Breast epithelium (tissue), 4 donors: ENCODE measurements at places on chromosomes 2 and 18.

GRCh38 chr2:55883829-55884228 lies 39.8 kb downstream of the EFEMP1 start:
- DNase-seq = no peak

DNA sequence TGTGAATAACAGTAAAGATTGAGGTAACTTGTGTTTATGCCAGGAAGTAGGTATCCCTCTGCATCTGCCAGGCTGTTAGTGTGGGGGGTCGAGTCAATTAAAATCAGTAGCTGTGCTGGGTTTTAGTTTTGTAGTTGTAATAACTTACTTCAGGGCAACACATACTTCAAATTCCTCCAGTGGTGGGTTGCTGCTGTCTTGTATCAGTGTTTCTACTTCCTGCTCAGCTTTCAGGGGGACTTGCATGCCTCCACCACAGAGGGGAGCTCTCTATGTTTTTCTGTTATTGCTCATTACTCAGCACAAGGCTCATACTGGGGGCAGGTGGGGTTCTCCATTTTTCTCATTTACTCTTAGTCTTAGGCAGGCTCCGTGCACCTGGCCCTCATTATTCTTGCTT lies 136.8 kb downstream of the CAPN13 start:
- no peak for DNase-seq

DNA sequence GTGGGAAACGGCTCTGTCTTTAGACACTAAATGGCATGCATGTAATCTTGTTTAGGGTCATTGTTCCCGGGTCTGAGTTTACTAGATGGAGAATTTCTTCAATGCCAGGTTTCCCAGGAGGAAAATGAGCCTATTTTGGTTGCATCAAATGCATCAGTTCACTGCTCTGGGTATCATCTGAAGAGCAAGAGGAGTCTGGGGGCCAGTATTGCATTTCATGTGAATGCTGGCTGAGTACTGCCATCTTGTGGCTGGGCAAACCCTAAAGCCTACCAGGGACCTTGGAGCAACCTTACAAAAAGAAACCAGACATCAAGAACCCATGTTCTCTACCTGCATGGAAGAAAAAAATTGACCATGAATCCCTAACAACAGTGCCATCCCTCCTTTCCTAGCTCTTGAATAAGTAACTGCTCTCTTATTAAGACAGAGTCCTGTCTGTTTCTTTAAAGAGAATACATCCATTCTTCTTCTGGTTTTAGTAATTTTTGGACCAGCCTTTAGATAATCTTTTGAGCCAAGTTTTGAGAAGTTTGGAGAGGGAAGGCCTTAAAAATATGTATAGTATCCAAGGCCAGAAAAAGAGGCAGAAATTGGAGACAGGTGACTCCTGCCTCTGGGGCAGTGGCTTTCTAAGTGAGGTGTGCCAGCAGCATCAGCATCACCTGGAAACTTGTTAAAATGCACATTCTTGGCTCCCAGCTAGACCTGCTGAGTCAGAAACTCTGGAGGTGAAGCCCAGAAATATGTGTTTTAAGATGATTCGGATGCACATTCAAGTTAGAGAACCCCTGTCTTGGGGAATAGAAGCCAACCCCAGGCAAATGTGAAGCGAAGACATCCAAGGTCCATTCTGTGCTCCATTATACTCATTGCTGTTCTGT lies 261.0 kb upstream of the CXCR4 start:
- peak; percentile 30 for DNase-seq

DNA sequence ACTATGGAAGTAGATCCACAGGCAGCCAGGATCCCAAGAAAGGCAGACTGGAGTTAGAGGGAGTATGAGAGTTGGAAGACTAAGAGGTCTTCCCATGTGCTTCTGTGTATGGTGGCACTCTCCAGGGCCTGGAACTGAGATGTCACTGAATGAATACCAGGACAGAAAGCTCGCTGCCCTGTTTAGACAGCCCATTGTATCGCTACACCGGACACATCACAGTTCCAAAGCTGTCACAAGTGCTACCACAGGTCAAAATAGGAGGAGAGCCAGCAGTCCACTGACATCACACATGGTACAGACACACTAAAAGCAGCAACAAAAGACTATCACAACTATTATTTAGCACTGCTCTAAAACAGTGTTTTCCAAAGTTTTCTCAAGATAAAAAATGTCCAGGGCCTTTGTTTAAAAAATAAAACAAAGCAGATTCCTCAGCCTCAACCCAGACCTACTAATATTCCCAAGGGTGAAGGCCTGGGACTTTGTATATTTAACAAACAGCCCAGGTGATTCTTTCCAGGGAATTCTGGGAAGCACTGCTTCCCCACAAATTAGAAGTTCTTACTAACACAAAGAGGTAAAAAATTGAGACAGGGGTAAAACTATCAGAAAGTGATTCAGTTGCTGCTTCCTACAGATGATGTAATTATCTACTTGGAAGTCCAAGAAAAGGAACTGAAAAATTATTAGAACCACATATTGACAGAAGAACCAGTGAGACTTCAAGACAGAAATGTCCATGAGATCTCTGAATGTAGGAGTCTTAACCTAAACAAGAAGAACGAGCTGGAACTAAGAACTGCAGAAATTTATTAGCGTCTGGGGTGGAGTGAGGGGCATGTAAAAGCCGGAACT lies 116.0 kb downstream of the DTNB start:
- no peak for DNase-seq

- DNase-seq = no peak
Observed at GRCh38 chr18:63604791-63605567, 17.8 kb downstream of the SERPINB13 start.

- DNase-seq = no peak
Observed at GRCh38 chr18:62663731-62664336, 51.5 kb upstream of the PHLPP1 start.

DNA sequence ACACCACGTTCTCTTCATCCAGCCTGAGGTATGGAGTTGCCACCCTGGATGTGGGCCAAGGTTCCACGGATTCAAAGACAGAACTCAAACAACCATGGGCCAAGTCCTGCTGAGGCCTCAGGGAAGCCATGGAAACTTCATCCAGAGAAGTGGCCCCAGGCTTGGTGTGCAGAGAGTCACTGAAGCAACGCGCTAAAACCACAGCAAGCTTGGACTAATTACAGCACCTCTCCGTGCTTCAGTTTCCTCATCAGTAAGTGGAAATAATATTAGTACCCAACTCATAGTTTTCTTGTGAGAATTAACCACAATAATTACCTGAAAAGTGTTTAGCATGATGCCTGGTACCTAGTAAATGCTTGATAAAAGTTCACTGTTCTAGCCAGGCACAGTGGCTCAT lies 19.2 kb upstream of the AP1S3 start:
- DNase-seq = no peak

DNA sequence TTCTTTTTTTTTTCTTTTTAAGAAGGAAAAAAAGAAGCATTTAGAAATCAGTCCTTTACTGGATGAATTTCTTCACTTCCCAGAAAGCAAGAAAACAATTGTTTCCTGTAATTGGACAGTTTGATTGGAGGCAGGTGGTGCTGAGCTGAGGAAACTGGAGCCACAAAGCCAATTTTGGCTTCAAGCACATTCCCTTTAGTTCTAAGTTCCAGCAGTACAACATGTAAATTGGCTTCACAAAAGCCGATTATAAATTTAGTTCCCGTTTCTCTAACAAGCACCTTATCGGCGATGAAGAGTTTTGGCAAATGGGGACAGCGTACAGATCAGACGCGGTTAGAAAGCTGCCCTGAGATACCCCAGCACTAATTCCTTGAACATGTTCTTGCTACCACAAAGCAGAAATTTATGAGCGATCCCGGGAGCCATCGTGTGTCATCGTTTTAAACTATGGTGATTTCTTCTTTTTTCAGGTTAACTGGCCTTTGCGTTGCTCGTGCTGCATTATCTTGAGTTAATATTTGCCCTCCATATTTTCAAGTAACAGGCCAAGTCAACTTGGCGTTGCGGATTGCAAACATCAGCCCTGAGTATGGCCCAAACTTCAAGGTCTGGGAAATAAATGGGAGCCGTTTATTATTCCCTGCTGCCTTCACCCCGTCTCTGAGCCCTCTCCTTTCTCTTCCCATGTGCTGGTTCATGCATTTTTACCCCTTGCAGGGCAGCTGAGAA lies 190.4 kb upstream of the ID2 start:
- no peak for DNase-seq

DNA sequence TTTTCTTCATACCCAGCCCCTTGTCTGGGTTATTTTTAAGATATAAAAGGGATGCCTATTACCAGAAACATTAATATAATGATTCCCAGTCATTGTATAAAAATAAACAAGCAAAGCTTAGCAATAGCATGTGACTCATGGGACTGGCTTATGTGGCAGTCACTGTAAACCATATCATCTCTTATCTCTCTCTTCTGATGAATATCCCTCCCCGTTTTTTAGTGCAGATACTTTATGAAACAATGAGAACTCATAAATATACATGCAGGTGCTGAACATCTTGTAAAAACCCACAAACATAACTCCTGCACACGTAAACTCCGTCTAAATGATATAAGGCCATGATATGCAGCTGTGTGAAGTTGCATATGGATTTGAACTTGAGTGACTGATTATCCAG lies 154.9 kb downstream of the MGAT5 start:
- DNase-seq = no peak

- no peak for DNase-seq
Observed at GRCh38 chr2:214481204-214481603, 70.3 kb downstream of the VWC2L start.

- no peak for DNase-seq
Observed at GRCh38 chr2:195304310-195304709, 352.7 kb upstream of the SLC39A10 start.

GRCh38 chr2:190409616-190410015 lies 1.5 kb downstream of the MFSD6 start:
- DNase-seq = no peak

DNA sequence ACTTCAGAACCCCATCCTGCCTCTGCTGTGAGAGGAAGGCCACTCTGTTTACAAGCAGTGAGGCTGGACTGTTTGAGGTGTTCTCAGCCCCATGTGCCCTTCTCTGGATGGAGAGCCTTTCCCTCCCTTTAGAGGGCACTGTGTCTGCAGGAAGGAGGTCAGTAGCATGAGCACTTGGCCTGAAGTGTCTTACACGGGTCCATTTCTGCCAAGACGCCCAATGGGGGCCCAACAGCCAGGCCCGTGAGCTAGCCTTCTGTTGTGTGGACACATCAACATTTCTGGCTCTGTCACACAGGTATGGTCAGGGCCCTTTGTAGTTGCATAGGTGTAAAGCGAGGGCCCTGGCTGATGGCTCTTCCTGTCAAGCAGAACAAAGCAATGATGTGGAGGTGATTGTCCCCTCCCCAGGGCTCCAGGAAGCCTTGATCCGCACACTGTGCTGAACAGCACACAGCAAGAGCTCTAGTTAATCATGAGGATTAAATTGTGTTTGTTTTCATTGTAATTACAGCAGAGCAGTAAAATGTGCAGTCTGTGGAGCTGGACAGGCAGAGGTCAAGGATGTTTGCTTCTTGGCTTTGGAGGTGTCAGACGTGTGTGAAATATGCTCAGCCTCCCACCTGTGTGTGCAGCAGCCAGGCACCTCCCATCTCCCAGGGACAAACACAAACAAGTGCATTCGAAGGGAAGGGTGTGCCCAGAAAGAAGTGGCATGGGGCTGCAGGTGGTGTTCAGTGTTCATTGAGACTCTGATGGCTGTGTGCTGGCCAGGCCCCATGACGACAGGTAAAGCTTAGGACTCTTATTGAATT lies 132.1 kb downstream of the SH3RF3 start:
- no peak for DNase-seq

GRCh38 chr18:54203914-54204313 lies 20.6 kb downstream of the MBD2 start:
- DNase-seq = no peak

DNA sequence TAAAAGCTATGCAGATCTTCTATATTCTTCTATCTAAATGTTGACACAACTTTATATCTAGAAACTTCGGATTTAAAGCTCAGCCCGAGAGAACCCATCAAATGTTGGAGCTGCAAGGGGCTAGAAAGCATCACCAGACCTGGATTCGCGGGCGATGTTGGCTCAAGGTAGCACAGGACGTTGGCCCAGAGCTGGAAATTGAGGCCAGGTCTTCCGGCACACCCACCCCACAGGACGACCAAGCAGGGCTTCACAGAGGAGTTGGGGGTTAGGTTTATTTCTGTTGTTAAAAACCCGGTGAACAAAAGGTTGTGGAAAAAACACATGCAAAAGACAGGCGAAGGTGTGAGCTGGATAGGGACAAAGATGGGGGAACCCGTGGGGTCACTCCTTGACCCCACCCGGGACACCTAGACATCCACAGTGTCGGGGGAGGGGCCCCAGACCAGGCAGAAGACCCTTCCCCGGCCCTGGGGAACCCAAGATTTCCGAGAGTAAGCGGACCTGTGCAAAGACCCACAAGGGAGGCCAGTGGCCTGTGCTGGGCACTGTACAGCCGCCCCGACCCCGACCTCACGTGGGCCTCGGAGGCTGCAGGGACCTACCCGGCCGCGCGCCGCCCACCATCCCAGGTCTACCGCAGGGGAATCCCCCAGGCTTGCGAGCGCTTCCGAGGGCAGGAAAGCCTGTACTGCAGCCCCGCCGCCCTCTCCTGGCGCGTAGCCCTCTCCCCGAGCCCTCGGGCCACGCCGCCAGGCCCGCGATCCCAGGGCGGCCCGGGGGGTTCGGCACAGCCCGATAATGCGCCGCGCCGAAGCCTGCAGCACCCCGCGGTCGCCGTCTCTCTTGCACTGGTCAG lies 1.8 kb upstream of the AGBL5 start:
- no peak for DNase-seq

- no peak for DNase-seq
Observed at GRCh38 chr2:180583441-180584140, 396.8 kb upstream of the UBE2E3 start.

- no peak for DNase-seq
Observed at GRCh38 chr2:98569197-98569793, 39.0 kb downstream of the COA5 start.

GRCh38 chr2:101725515-101726192 lies 28.1 kb downstream of the MAP4K4 start:
- no peak for DNase-seq

GRCh38 chr2:159298967-159299366 lies 12.5 kb upstream of the WDSUB1 start:
- DNase-seq = no peak

DNA sequence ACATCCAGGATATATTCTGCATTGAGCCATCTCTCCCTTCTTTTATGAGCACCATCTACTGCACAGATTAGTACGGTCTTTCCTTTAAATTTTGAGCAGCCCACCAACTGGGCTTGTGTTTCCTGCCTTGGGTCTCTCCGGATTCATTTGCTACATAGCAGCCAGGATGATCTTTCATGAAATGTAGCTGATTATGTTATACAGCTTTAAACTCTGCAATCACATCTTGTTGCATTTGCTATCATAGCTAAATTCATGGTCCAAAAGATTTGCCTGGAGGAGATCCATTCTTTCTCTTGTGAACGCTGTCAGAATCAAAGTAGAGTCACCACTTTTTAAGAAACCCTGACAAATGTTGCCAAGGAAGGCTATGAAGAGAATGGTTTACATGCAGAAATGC lies 215.1 kb upstream of the LRRTM4 start:
- DNase-seq = no peak
